ENCODE measurements at places on chromosomes 2 and 18.

DNA sequence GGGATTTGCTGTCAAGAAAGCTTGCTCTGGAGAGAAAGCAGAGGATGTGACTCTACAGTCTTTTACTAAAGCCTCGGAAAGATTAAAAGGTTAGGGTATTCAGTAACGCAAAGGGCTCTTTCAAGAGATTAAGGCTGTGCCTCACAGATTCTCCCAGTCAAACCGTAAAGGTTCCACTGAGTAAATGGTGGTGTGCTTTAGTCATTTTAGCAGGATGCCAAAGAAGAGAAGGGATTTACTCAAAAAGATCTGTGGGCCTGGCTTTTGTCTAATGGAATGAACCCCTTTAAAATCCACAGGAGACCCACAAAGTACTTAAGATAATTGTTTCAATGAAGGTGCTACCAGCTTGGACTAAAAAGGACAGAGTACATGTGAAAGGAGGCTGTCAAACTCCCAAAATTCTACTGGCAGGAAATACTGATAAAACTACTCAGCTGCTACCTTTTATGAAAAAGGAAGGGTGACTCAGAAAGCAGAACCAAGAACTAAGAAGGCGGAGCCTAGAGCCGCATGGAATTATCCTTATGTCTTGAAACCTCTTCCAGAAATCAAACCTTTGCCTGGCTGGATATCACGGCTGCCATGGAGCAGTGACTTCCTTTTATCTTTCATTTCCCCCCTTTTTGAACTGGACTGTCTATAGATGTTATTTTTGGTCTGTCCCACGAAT, 670.2 kb upstream of the ZEB2 start:
- no peak for DNase-seq

DNA sequence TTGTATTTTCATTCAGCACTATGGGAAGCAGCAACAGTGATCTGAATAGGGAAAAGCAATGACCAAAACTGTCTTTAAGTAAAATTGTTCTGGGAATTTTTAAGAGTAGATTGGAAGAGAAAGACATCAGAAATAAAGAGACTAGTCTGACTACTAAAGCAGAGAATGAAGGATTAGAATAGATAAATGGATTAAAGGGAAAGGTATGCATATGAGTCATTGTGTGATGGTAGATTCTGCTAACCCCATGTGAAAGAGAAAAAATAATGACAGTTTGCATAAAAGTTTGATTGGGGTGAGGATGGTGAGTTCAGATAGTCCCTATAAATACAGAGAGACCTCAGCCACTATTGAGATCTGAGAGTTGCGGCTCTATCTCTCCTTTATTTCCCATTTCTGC, 139.6 kb upstream of the DCC start:
- DNase-seq, result no peak

DNA sequence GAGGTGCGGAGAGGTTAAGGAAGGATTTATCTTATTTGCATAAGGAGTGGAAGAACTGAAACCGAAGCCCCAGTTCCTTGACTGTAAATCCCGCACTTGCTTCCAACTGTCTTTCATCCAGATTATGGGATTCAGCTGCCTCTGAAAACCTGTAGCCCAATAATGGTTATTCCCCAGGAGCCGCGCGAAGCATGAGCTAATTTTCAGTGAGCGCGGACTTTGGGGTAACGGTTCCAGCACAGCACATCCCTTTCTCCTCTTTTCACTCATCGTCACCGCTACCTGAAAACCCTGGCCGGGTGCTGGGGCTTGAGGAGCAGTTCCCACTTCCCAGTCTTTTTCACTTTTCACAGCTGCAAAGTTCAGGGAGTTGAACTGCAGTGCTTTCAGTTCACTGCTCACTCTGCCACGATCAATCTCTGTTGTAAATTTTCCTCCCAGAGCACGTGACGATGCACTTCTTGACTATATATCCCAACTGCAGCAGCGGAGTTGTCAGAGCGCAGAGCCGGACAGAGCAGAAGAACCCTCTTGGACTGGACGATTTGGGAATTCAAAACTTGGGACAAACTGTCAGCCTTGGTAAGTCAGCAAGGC, at the start of gene KCNE4:
TSS of gene KCNE4 (plus strand) at position 498 of the 597 bp plus-strand sequence. CDS start 641 bp downstream, outside the sequence.
- no peak for DNase-seq

- DNase-seq, result no peak
These were observed 272.1 kb downstream of the NAPG start for GRCh38 chr18:10797896-10798295.

DNA sequence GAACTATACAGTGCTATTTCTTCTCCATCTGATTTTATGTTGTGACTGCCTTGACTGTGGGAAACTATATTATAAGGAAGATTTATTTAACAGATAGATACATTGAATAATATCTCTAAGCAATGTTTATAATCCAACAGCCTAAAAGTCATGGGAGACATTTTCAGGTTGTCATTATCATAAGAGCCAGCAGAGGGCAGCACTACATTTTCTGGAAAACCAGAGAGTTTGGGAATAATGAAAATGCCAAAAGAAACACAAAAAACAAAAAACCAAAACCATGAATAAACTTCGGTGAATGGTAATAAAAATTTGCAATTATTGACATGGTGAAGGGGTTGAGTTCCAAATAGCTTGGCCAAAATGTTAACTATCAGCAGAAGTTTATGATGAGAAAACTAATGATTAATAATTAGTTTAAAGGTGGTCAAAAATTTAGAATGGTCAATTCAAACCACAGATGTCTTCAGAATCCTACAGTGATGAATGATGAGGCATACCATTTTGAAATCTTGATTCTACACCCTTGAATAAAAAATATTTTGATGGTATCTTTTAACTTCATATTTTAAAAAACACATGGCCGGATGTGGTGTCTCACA, 4.7 kb downstream of the EEF1B2 start:
- no peak for DNase-seq

DNA sequence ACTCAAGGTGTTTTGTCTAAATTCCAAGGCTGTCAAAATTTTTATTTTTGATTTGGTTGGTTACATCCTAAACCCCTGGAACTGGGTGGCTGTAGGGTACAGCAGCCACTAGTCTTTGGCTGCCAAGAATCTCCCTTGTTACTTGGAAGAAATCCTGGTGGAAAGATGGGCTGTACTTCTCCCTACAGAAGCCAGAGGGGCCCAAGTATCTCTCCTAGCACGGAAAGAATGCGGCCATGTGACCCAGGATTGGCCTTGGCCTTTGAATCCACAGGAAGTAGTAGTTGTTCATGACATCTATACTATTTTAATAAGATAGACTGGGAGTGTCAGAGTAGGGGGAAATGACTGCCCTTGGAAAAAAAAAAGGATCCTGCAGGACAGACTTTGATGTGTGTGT, 54.4 kb upstream of the MYO3B start:
- no peak for DNase-seq

DNA sequence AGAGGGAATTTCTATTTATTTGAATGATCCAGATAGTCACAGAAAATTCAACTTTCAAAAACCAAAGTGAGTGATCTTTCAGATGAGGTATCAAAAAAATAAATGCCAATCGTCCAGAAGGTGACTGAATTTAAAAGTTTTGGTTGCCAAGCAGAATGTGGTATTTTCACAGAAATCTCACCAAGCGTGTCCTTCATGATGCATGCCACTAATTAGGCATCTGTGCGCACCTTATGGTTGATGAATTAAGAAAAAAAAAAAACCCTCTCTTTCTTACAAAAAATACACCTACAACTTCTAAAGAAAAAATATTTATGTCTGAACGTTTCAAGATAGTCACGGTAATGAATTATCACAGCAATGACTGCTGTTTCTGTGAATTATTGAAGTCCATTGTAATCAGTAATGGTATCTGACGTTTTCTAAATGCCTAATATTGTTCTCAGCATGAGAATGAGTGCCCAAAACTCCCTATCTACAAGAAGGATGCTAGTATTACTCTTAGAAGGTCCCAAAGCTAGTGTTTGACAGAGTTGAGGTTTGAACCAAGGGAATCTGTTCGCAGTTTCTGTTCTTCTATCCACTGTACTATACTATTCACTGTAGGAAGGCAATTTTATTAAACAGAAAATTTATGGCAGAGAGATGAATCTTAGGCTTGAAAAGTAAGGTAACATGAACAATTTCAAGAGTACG, 219.6 kb upstream of the NETO1 start:
- DNase-seq, result no peak

GRCh38 chr2:96197546-96198255, 10.9 kb downstream of the STARD7 start:
- no peak for DNase-seq

DNA sequence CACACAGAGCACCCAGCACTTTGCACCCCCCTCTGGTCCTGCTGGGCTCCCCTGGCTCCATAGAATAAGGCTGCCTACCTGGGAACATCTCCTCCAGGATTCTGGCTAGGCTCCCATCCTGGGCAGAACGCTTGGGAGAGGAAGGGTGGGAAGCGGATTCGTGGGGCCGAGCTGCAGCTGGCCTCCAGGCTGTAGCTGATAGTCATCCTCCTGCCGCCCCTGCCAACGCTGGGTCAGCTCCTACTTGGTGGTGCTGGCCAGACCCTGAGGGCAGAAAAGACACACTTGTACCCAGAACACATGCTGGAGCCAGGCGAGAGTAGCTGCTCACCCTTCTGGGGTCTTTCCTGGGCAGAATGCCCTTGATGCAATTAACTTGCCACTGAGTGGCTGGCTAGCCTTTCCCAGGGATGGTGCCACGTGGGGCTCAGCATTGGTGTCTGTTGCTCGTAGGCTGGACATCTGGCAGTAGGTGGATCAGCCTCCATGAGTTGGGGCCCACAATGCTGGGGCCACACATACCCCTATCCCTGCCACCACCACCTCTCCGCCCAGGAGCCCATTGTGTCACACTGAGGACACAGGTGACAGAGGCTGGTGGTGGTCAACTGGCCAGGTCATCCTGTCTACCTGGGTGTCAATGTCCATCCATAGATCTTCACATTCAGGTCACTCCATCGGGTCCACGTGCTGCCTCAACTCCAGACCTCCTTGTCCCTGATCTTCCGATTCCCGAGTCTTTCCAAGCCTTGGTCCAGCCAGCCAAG, 112.8 kb downstream of the NDUFA10 start:
- no peak for DNase-seq

DNA sequence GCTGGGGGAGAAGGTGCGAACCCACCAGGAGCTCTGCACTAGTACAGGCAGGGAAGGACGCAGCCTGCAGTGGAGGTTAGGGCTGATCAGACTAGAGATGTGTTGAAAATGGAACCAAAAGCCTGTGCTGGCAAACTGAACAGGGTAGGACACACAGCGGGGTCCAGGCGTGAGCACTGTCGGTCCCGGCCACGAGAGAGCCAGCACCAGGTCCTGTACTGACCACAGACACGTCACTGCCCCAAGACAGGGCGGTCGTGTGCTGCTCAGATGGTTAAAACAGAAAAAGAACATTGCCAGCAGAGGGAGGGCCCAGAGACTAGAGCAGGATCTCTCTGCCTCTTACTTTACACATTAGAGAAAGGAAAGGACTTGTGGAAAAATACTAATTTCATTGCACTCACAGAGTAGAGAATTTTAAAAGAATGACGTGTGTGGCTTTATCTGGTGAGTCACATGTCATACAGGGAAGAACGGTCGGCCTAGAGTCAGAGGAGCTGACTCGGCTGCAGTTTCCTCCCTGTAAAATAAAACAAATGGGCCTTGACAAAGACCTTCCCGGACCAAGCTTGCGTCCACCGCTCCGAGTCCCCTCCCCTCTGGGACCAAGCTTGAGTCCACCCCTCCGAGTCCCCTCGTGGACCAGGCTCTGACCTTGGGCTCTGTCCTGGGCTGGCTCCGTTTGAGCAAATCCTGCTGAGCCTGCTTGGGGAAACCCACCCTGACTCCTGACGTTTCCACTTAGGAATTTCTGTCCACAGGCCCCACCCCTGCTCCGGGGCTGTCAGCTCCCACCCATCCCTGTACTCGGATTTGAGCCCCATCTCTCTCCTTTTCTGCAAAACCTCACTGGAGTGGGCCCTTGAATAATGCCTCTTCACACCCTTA, 16.7 kb upstream of the ADI1 start:
- DNase-seq, result no peak

DNA sequence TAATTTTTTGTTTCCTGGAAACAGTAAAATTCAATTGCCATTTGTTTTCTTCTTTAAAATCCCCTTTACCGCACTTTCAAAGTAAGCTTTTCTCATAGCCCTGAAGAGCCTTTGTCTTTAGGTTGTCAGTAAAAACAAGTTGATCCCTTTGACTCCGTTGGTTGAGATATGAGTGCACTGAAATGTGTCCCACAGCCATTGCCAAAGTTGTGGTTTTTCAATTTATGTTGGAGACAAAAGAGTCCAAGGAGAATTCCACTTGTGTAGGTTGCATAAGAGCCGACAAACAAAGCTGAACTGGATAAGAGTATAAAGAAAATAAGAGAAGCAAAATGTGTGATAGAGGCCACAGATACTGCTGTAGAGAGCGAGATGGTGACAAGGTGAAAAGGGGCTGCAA, 26.1 kb upstream of the HNMT start:
- DNase-seq, result no peak

GRCh38 chr2:118250001-118250400, 161.7 kb downstream of the INSIG2 start:
- DNase-seq, result no peak

DNA sequence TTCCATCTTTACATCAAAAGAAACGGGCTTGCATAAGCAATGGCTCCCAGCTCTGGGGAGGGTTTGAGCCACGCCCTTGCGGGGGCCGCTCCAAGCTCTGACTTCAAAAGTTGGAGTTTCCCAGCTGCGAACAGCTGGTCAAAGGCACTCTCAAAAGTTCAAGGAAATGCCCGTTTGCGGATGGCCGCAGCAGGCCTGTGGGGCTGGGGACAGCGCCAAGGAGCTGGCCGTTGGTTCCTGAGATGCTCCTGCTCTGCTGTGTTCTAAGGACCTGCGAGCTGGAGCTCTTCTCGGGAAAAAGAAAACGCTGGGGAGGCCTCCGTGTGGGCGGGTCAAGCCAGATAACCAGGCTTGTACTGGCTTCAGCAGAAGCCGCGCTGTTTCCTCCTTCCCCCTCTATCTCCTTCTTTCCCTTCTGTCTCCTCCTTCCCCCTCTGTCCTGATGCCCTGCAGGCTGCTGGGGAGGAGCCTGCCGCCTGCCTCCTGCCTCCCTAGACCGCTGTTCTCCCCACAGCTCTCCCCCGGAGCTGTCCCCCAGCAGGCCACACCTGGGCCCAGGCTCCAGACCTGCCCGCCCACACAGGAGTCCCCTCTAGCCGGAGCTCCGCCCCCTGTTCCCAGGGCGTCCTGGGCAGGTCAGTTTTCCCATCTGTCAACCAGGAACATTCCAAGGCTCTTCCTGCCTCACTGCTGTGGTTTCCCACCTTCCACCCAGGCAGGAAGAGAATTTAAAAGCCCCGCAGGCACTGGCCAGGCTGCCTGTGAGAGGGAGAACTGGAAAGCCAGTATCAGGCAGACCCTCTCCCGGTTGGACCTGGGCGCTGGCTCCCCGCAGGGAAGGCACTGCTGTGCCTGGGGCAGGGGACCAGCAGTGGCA, 14.1 kb downstream of the KLF11 start:
- DNase-seq, result no peak
